Activated CD8-positive, alpha-beta memory T cell treated with anti-CD3 and anti-CD28 coated beads for 1 hour (primary cell): ENCODE measurements at places on chromosomes 12 and 14.
A peak's percentile ranks its signal among the peaks of the same experiment; 100 is the strongest.

DNA sequence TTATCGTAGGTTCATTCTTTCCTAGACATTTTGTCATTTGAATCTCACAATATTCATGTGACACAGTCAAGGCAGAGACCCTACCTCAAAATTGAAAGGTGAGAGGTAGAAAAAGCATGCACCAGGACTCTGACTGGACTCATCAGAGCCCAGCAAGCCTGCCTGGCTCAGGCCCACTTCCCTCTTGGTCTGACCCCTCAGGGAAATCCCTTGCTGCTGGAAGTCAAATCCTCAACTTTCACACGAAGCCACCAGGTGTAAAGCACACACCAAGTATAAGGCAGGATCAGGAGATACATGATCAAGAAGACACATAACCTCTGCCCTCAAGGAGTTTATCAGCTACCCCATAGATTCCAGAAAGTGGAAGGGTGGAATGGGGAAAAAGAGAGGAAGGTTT, 18.8 kb downstream of the NIN start:
- no peak for DNase-seq

- DNase-seq, result no peak
Measured at GRCh38 chr14:87944987-87945604, 47.9 kb downstream of the GALC start.

DNA sequence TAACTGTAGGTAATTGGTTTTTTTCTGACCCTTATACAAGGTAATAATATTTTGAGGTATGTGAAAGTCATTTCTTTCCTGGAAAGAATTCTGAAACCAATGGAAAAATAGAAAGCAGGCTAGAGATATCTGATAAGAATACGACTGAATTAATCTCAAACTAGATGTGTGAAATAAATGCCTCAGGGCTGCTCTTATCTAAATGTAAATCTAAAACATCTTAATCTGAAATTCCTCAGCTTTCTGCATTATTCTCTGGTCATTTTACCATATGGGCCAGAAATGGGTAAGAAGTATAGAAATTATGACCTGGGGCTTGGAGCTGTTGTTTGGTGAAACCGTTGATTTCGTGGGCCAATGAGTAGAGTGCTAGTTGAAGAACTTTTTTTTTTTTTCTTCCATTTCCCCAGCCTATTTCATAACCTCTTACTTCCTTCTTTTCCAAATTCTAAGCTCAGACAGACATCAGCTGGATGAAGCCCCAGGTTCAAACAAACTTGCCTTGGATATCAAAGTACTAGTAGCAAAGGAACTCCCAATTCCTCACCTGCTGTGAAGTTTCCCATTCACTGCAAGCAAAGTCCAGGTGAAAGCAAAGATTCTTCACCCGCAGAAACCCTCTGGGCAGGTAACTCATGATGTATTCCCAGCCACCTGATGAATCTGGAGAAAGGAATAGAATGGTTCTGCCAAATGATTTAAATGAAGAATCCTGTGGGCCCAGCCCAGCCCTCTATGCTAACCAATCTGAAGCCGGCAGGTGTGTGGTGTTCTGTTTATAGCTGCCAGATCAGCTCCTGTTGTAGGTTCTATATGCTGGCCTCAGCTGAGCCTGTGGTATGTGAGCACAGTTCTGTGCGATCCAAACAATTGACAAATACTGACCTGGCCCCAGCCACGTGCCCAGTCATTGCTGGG, 9.7 kb upstream of the FOS start:
- DNase-seq, result no peak

GRCh38 chr12:65997056-65997455, 133.5 kb downstream of the LLPH start:
- DNase-seq, result no peak

DNA sequence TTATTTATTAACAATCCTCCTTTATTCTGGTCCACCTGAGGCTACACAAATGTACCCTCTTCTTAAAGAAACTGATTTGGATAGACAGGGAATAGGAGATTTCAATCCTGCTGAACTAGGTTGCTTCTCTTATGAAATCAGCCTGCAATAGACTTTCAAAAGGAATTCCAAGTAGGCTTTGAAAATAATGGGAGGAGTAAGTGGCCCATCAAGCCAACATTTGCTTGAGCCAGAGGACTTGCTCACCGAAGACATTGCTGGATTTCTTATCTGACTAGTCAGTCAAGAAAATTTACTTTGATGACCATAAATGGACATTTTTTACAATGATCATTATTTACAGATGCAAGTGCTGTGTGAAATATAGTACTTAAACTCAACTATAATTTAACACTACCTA, 82.8 kb upstream of the RASSF8 start:
- no peak for DNase-seq

DNA sequence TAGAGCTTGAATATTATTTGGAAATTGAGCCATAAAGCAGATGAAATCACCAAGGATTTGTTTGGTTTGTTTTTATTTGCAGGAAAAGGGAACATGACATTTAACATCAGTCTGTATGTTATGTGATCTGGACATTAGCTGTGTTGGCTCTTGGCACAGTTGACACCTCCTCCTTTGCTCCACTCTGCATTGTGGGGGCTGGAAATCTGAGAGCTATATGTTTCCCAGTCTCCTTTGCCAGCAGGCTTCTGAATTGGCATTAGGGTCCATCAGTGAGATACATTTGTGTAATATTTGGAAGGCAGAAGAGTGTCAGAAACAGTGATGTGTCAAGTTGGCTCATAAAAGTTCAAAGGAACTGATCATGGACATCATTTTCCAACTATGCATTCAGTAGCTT, 322.1 kb upstream of the ATP2B1 start:
- no peak for DNase-seq

- DNase-seq, result no peak
Measured at GRCh38 chr12:111367661-111368221, 1.2 kb downstream of the PHETA1 start.

DNA sequence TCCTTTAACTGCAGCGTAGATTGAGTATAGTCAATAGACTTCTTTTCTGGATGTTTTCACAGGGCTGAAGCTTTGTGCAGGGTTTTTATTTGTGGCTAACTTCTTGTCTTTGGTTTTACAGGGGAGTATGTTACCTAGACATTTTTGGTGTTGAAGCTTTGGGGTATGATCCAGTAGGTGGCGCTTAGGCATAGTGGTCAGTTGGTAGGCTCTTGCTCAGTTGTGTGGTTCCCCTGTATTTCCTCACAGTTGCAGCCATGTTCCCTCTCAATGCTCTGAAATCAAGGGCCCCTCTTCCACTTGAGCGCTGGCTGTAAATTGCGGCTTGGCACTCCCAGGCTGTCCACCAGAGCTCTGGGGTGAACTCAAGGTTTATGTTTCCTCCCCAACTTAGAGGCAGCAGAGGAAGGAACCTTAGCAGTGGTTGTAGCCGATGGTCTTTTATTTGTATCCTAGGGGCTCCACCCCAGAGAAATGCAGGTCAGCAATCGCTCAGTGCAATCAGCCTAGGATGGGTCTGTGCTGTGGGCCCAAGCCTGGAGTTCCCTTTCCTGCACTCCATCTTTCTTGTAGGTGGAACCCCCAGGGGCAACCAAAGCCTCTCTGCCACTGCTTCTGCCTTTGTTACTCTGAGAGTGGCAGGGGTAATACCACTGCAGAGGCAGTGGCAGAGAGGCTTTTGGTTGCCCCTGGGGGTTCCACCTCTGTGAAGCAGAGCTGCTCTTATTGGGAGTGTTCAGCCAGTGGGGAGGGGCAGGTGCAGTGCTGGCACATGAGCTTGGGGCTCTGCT, 55.1 kb downstream of the CMAS start:
- DNase-seq, result no peak

DNA sequence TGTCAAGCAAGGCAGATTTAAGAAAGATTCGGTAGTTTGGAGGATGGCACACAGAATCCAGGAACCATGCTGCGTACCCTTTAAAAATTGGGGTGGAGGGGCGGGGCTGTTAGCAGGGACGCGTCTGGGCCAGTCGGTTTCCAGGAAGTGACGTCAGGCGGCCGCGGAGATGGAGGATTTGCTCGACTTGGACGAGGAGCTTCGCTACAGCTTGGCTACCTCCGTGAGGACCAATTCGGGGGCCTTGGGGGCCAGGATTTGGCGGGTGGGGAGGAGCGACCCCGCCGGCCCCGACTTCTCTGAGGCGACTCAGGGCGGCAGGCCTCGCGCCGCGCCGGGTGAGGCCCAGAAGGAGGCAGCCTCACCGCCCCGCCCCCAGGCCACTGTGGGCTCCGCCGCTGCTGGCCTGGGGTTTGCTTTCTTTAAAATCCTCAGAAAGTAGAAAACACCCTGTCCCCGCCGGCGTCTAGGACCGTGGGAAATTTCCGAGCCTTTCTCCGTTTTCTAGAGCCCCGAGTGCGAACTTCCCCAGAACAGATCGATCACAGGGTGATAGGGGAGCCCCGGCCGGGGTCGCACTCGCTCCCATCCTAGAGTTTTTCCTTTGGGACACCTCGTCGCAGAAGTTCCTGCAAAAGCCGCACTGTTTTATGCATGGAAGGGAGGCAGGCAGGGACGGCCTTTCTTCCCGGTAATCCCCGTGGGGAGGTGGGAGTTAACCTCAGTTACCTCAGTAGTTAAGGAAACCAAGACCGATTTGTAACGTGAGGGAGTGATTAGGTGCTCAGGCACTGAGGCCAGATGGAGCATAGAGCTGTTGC, at the start of gene IFT43:
Gene IFT43, plus strand, starts transcription at position 146 of the 821 bp plus-strand sequence. Its CDS starts 24 bp downstream, at position 170.
- peak; percentile 92 for DNase-seq

GRCh38 chr14:38078393-38078792, 129.3 kb upstream of the SSTR1 start:
- peak; percentile 45 for DNase-seq

DNA sequence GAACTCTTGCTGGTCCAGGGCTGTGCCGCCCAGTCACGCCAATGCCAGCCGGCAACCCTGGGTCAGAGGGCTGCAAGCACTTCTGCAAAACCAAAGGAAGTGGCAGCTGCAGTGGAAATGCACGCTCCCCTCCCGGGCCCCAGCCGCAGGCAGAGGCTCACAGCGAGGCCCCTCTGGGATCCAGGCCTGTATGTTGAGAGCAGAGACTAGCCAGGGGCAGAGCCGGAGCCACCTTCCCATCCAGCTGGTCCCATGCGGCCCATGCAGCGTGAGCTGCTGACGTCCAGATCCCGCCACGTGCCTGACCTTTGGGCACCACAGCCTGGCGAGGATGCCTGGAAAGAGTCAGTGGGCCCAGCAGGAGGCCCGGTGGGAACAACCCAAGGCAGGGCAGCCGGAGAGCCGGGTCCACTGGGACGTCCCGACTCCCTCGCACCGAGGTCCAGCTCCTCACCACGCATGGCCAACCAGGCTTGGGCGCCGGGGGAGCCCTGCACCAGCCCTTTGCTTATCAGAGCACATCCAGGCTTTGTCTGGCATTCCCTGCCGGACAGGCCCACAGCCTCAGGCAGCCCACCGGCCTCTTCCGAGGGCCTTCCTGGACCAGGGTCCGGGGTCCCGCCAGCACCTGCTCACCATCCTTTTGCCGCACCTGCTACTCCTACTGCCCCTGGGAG, 4.3 kb downstream of the GPR132 start:
- DNase-seq, result no peak

DNA sequence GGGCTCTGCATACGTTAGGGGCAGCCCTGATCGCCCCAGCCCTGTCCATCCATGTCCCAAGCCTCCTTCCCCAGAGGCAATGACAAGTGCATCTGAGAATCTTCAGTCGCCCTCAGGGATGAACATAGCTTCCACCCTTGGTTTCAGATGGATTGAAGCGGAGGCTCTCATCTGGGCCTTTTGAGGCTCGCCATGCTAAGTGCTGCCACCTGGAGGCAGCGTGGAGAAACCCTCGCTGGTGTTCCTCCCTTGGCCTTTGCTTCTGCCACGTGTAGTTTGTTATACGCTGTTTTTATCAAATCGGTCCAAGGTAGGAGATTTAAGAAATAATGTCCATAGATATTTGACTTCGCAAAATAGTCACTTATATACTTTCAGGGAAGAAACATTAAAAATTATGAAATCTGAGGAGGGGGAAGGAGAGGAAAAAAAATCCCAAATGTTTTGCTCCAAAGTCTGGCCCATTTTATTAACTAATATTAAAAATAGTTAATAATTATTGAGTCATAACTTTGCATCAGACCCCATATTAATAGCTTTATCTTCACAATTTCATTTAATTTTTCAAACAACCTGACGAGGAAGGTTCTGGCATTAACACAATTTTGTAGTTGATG, 28.8 kb upstream of the LRRC10 start:
- peak; percentile 46 for DNase-seq

GRCh38 chr14:26896447-26896846, 298.6 kb upstream of the NOVA1 start:
- no peak for DNase-seq

GRCh38 chr12:103793046-103793445, 48.0 kb downstream of the NT5DC3 start:
- DNase-seq, result no peak

DNA sequence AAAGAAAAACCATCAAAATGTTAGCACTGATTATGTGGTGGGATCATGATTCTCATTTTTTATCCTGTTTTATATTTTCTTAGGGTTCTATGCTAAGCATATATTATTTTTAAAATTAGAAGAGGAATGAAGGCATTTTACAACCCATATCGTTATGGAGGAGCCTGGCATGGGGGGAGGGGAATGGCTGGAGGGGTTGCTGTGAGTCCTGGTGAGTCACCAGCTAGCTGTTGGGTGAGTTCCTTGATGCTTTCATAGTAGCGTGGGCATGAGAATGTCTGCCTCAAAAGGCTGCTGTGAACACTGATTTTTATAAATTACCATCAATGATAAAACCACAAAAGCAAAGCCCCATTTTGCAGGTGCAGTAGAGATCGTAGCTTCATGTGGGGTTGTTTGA, 46.9 kb downstream of the C14orf132 start:
- no peak for DNase-seq

GRCh38 chr12:124451637-124452243, 115.7 kb downstream of the NCOR2 start:
- DNase-seq, result no peak

DNA sequence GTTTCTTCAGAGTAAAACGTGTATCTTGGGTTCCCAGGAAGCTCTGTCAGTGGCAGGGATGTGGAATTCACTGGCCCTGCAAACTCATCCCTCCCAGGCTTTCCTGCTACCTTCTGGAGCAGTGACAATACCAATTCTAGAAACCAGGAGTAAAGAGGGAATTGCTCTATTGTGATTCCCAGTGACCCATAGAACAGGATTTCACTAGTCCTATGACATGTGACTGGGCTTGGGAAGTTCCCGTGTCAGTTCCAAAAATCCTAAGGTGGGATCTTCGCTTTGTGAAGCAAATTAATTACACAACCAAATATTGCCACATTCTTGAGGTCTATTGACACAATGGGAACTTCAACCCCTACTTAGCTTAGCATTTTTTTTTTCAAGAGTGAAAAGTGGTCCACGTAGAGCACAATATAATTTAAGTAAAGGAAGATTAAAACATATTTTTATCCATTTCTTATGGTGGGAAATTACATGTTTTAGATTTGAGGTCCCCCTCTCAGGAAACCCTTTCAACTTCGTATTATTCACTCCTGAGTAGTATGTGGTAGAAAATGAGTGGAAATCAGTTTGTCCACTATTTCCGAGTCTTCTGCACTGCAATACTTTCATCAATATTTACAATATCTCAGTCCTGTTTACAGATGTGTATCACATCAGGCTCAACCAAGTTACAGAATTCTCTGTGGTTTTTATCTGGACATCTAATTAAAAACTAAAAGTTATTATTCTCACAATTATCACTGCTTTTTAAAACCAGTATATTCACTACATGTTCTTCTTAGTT, 88.9 kb upstream of the SOX5 start:
- DNase-seq, result no peak
